ENCODE measurements at places on chromosomes 11 and 22.

DNA sequence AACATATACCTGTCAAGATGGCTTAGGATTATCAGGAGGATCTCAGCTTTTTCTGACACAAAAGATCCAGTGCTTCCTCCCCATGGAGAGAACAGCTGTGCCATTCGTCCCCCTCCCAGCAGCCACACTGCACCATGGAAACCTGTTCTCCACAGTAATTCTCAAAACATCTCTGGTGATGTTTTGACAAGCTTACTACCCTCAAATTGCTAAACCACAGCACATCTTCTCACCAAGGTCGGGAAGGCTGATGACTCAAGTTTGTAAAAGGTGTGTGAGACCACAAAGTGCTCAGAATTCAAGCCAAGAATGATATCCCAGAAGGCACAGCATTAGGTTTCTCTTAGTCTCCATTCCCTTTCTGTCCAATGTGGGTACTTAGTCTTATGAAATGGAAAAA, 3.9 kb upstream of the RAB38 start:
- ATAC-seq = no peak

DNA sequence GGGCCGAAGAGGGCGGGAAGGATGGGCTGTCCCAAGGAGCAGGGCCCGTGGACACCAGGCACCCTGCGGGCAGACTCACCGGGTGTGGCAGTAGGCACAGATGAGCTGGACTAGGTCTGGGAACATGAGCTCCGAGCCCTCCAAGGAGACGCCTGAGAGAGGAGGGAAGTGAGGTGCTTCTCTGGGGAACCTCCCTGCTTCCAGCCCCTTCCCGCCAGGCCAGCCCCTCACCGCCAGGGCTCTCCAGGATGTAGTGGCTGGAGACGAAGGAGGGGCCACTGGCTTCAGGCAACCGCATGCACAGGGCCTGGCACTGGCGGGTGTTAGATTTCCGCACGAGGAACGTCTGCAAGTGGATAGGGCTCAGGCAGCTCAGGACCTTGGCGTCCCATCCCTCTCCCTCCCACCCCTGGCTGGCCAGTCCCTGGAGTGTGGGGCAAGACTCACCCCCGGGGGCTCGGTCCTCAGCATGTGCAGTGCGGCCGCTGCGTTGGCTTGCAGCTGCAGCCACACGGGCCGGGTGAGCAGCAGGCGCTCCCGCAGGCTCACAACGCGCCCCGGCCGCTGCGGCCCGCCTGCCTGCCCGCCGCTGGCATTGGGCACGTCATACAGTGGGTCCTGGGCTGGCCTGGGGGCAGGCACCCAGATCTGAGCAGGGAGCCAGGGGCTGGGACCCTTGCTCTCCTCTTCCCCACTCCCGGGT, 552 bp downstream of the RIN1 start:
- peak; percentile 54 for ATAC-seq

DNA sequence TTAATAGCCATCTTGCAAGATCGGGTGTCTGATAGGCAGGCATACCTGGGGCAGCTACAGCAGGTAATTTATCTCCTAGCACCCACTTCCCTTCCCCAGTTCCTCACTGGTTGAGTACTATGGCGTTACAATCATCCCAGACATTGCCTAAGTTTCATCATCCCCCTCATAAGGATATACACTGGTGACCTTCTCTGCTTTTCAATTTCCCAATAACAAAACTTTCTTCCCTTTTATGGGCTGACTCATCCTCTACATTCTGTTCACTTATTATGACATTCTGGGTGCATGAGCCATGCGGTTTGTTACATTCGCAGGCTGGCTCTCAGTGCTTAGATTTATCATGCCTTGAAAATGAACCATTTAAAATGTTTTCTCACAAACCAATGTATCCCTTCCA, 5.0 kb upstream of the MRPL11 start:
- peak; percentile 46 for ATAC-seq

GRCh38 chr11:36996795-36997194, 398.8 kb upstream of the RAG2 start:
- no peak for ATAC-seq

- no peak for ATAC-seq
These were observed 35.1 kb downstream of the TP53I11 start for GRCh38 chr11:44915621-44916020.

GRCh38 chr22:20135265-20135664, 3.7 kb downstream of the ZDHHC8 start:
- ATAC-seq = no peak

GRCh38 chr11:14764579-14765527, 121.2 kb downstream of the PDE3B start:
- peak; percentile 48 for ATAC-seq

- ATAC-seq = no peak
These were observed 12.9 kb downstream of the TMEM132A start for GRCh38 chr11:60937144-60937527.

DNA sequence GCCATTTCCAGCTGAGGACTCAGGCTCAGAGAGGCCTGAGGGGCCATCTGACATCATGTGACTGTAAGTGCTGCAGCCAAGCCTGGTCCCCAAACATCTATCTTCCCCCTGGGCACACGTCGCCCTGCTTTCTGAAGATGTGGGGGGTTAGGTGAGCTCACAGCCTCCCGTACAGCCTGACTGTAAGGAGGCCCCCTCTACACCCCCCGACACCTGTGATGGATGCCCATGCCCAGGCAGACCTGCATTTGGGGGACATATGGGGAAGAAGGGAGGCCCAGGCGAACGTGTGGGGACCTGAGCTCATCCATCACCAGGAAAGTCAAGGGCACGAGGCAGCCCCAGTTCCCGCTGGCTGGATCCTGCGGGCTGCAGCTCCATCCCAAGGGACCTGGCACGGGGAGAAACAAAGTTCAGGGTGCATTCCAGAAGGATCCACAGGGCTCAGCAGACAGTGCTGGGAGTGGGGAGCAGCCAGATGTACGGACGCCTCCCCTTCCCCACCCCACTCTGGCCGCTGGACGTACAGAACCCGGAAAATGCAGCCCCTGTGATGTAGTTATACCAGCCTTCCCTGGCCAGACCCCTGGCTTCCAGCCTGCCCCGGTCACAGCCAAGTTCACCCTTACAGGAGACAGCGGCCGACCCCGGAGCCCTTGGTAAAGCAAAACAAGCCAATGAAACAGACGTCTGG, 1431.4 kb downstream of the BRD1 start:
- no peak for ATAC-seq

DNA sequence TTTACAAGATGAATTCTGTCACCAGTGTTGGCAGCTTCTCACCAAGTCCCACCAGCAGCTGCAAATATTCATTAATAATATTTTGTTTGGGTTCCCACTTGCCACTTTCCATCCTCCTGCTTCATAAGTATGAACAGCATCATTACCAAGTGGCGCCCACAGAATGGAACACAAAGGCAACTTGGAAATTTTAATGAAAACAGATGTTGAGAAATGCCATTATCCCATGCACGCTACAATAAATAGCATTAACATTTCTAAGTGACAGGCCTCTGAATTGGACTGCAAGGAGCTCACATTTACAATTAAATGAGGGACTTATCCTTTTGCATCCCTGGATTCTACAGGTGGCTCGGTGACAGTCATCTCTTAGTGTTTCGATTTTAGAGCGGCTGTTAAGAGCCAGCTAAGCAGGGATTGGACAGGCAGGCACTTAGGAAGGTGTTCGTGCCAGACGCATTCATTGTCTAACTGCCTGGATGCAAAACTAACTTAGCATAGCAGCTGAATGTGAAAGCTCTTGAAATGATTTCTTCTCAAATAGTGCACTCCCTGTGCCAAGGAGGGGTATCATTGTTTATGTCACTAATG, 170.3 kb downstream of the KIRREL3 start:
- ATAC-seq = no peak

- peak; percentile 55 for ATAC-seq
These were observed 2.2 kb downstream of the BRD1 start for GRCh38 chr22:49825436-49825835.

- ATAC-seq = no peak
These were observed 13.6 kb upstream of the XBP1 start for GRCh38 chr22:28813772-28814518.

GRCh38 chr11:103364687-103365086, 255.5 kb downstream of the DYNC2H1 start:
- ATAC-seq = peak; percentile 71

- ATAC-seq = no peak
These were observed 42.0 kb downstream of the BLID start for GRCh38 chr11:122074022-122074421.

GRCh38 chr11:36091256-36091811, 147.5 kb downstream of the LDLRAD3 start:
- no peak for ATAC-seq

- ATAC-seq = no peak
These were observed 56.2 kb downstream of the RASSF10 start for GRCh38 chr11:13065200-13065787.

GRCh38 chr11:8704136-8704535, 21.5 kb downstream of the RPL27A start:
- ATAC-seq = no peak

DNA sequence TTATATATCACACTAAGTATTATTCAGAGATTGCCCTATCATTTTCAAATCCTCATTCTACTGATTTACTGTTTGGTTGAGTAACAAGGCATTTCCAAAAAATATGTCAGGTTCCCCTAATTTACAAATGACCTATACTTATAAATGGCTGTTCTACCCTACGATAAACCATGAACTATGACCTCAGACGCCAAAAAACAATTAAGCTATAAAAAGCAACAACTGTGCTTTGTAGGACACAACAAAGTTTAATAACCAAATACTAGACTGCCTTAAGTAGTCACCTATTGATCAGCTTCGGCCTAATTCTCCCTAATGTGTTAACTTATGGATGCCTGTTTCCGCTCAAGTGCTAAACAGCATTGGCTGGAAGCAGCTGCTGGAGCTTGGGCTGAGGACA, 53.2 kb downstream of the PICALM start:
- no peak for ATAC-seq

DNA sequence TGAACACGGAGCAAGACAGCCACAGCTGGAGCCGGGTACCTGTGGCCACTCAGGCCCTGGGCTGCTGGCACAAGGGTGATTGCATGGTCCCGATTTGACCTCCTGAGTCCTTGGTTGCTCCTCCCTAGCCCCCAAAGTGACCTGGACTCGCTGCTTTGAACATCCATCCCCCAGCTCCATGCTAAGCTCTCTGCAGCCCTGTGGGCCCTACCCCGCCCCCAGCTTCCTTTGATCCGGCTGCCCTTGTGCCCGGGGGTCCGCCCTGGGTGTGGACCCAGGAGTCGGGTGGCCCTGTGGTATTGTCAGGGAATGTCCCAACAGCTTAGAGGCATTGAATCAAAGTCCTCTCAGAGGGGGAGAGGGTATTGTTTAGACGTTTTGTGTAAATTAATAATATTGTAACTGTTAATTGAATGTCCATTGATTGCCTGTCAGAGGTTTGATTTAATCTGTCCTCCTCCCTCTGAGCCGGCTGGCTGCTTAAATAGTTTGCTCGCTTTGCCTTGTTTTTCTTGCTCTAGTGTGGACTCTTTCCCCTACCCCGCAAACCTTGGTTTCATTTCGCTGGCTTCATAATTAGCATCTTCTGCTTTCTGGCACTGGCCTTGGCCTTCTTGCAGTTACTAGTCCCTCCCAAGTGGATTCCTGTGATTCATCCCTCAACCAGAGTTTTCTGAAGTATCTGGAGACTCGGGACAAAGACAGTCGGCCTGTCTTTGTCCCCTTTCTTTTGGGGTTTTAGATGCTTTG, 20.7 kb downstream of the GRIK4 start:
- ATAC-seq = peak; percentile 18

GRCh38 chr11:121523581-121524232, 70.9 kb upstream of the SORL1-AS1 start:
- ATAC-seq = no peak

DNA sequence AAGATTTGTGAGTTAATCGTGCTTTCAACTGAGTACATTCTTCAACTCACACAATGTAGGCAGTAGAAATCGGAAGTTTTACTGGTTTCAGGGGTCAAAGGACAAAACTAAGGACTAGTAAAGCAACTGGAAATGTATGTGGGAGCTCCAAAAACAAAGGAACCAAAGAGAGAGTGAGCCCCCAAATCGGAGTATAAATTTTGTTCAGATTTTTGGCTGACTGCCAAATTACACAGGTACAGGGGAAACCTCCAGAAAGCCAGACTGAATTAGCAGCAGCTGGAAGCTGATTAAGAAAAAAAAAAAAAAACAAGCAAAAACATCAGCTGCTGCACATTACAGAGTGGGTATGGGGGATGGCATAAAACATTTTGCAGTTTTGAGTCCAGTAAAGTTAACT, 75.2 kb upstream of the GNAZ start:
- ATAC-seq = no peak

All from SK-N-SH treated with all-trans-retinoic acid at 6 μM for 48 hours (cell line).